GM23338 (cell line): ENCODE measurements at places on chromosomes 2 and 18.

DNA sequence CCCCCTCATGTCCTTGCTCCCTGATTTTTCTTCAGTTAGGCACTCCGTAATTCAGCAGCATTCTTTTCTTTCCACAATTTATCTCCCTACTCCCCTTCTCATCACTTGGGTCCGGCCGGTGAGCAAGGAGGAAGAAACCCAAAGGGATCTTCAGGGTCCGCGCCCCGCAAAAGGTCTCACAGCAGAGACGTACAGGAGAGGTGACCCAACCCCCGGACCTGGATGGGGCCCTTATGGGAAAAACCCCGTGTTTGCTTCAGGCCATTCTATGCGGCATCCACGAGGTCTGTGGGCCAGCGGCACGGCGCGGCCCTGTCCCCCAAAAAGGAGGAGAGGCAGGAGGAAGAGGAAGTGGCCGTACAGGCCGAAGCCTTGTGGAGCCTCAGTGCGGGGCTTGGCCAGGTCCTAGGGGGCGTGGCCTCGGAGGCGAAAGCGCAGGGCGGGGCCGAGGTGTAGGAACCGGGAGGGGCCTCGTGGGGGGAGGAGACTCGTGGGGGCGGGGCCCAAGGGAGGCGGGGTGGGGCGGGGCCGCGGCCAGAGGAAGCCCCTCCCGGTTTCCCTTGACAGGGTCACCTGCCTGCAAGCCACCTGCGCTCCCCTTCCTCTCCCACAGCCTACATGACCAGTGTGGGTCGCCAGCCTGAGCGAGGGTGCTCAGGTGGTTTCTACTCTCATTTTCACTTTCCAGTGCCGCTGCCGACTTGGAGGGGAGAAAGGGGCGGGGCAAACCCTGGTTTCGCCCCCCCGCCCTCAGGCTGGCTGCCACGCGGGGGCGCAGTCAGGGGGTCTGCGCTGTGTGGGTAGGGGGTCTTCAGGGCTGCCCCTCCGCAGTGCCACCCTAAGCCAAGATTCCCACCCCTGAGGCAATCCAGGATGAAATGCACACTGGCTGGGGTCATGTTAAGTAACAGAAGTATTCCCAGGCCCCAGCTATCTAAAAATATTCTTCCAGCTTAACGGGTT, 156.4 kb upstream of the XPO1 start:
- DNase-seq: peak; percentile 98

DNA sequence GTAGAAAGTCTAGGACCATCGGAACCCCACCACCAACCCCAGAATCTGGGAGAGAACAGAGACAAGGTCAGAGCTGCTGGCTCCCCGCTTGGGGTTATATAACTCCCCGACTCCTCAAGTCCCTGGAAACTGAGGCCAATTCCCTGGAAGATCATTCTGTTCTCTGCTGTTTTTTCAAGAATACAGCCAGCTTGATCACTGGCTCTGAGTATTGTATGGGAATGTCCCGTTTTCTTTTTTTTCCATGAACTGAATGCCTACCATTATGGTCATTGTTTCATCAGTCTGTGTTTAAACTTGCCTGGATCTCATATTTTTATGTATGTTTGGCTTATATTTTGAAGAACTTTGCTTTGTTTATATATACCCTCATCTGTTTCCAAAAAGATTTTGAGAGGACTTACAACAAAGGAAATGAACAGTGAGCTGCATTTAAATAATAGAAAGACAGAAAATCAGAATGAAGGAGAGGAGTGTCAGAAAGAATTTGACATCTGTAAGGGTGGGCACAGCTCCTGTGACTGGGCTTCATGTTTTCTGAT, 90.0 kb upstream of the ALPP start:
- no peak for DNase-seq

- DNase-seq: no peak
These were observed 42.7 kb downstream of the COLEC12 start for GRCh38 chr18:457521-458412.

- DNase-seq: no peak
These were observed 284.6 kb downstream of the CCDC102B start for GRCh38 chr18:69082499-69082898.

GRCh38 chr2:17227856-17228255, 290.4 kb downstream of the RAD51AP2 start:
- DNase-seq: no peak

DNA sequence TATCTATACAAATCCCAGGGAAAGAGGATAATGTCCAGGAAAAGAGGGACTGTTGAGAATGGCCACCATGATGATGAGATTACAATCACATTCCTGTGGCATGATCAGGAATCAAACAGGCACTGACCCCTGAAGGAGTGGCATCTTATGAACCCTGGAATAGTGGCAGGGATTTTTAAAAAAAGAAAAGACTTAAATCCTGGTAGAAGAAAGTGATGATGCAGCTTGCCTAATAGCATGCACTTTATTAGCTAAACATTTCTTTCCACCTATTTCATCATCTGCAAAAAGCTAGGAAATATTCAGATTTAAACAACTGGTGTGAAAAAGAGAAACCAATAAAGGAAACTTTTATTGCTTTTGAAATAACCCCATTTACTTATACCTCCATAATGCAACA, 87.2 kb upstream of the FSHR start:
- no peak for DNase-seq

- DNase-seq: peak; percentile 53
These were observed 36.5 kb downstream of the COLEC12 start for GRCh38 chr18:463827-464541.

- no peak for DNase-seq
These were observed 25.8 kb downstream of the DNAJC27 start for GRCh38 chr2:24945907-24946306.

DNA sequence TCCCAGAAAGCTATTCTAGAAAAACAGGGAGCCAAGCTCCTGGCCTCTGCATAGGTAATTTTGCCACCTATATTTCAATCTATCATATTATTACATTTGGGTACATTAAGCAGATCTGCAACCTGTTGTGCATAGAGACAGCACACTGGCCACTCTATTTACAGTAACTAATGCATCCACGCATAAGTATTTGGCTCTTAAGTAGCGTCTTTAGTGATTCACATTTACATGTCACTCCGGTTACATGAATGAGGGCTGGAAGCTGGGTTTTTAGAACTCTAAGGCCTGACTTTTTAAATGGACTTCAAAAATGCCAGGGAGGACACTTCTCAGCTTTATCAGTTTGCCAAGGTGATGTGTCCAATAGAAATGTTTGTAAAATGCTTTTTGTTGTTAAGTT, 97.7 kb downstream of the NYAP2 start:
- peak; percentile 55 for DNase-seq

DNA sequence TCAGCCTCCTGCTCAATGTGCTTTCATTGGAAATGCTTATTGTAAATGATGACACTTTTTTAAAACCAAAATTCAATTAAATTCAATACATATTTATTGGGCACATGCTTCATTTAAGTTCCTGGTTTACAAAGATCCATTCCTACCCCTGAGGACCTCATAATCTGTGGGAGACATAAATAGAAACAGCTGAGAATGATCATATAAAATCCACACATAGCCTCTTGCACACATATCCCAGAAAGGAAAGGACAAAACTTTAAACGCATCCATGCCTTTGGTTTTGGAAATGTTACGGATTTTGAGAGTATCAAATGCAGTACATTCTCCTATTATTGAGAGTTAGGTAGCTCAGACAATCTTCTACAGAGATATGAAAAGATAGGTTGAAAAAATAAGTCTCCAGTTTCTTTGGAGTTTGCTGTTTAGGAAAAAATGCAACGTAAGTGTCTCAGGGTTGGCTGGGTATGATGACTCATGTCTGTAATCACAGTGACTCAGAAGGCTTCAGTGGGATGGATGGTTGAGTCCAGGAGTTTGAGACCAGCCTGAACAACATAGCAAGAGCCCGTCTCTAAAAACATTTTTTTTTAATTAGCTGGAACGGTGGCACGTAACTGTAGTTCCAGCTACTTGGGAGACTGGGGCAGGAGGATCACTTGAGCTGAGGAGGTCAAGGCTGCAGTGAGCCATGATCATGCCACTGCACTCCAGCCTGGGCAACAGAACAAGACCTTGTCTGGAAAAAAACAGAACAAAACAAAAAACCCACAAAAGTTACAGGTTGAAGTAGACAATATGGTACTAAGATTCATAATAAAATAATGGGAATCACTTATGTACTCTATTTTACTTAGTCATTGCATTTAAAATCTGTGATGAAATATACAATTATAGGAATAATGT, 3.9 kb upstream of the PRELID3A start:
- DNase-seq: no peak

- DNase-seq: no peak
These were observed 210.1 kb downstream of the ZNF521 start for GRCh38 chr18:25141886-25142285.

DNA sequence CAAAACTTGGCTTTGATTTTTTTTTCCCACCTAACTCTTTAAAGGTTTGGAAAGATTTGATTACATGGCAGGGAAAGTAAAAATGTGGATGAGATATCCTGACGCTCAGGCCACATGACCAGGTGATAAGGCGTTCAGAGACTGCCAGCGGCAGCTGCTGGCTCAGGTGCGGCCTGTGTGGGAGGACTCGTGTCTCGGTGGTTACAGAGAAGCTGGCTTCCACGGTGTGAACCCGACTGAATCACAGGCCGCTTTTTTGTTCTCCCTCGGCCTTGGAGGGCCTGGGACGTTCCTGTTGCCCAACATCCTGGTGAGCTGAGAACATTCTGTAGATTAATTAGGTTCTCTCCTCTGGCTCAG, 124.2 kb upstream of the ZNF516 start:
- peak; percentile 42 for DNase-seq

GRCh38 chr2:70709275-70710037, 58.5 kb downstream of the ADD2 start:
- DNase-seq: no peak

- peak; percentile 70 for DNase-seq
These were observed 68.1 kb downstream of the OLA1 start for GRCh38 chr2:174180165-174180724.

- no peak for DNase-seq
These were observed 69.9 kb downstream of the SH3BP4 start for GRCh38 chr2:235021752-235022151.

GRCh38 chr2:183269956-183270355, 145.7 kb downstream of the NUP35 start:
- no peak for DNase-seq

GRCh38 chr2:42203792-42204191, 34.6 kb downstream of the EML4 start:
- DNase-seq: no peak

DNA sequence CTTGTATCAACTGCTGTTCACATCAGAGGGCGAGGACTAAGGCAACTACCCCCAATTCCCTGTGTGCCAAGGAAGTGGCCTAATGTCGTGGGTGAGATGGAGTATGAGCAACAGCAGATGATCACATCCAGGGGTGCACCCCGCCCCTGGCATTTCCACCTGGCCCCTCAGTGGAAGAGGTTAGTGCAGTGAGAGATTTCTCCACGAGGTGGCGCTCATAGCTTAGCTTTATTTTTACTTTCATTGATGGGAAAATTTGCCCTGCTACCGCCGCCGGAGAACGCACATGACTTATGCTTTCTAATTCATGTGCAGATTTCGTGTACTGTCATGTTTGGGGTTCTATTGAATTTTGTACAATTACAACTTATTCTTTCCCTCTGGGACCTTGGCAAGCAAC, 470.6 kb upstream of the MEX3C start:
- peak; percentile 86 for DNase-seq

DNA sequence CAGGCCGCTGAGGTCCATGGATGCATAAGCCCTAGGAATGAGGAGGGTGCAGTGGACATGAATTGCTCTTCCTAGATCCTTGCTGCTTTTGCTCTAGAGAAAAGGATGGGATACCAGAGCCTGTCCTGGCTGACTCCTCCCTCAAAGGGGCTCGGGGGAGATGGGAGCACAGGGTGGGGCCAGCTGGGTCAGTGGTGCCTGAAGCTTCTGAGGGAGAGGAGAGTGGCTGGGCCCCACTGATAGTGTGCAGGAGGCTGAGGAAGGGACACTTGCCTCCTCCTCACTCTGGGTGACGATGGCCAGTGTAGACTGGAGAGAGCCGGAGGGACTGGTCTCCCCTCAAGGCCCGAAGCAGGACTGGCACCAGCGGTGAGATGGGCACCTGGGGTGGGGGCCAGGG, at the start of gene NT5DC4:
Gene NT5DC4, plus strand, starts transcription at position 236 of the 400 bp plus-strand sequence. Its CDS starts 60 bp downstream, at position 296.
- no peak for DNase-seq

DNA sequence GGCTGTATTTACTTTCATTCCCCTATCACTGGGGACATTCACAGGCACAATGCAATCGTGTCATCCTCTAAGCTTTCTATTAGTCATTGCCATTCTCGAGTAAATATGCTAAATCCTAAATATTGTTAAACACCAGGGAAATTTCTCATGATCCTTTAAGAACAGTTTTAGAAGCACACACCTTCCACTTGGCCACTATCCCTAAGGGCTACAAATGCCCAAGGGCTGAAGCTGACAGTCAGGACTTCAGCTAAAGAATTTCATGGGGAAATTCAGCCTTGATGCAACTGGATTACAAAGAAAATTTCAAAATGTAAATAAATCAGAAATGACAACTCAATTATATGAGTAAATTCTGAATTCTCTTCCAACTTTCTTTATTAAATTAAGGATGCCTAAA, 163.1 kb upstream of the PID1 start:
- no peak for DNase-seq

DNA sequence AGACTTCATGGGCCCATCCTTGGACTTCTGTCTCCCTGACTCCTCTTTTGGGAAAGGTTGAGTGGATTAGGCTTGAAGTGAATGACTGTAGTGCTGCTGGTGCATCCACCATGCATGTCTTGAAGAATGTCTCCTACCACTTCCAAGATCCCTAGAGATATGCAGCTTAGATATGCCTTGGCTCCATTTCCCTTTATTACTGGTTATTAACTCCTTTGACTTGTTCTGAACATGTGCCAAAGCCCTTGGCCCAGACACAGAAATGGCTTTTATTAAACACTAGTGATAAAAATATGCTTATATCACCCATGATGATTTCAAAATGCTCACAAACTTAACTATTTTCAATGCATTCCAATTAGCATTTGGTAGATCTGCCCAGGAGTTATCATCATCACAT, 90.0 kb upstream of the SLC14A2 start:
- DNase-seq: no peak

GRCh38 chr18:12301263-12302005, 6.6 kb upstream of the TUBB6 start:
- DNase-seq: no peak

GRCh38 chr2:238594796-238595749, 168.3 kb downstream of the ASB1 start:
- DNase-seq: no peak

DNA sequence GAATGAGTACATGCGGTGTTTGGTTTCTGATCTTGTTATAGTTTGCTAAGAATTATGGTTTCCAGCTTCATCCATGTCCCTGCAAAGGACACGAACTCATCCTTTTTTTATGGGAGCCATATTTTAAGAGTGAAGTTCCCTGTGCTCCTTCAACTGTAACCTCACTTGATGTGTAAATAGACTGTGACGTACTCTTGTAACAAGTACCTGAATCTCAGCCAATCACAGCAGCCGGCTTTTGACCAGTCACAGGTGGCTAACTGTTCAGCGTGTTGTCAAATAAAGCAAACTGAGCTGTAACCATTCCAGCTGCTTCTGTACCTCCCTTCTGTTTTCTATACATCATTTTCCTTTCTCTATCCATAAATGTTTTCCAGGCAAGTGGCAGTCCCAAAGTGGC, 774.3 kb upstream of the HS6ST1 start:
- no peak for DNase-seq
